ENCODE measurements at places on chromosomes 12 and 14. TPM values are rescaled to one million over a fixed set of nuclear protein-coding genes. Genes with fewer than 3 reads are reported as not detected.
A peak's percentile ranks its signal among the peaks of the same experiment; 100 is the strongest.

DNA sequence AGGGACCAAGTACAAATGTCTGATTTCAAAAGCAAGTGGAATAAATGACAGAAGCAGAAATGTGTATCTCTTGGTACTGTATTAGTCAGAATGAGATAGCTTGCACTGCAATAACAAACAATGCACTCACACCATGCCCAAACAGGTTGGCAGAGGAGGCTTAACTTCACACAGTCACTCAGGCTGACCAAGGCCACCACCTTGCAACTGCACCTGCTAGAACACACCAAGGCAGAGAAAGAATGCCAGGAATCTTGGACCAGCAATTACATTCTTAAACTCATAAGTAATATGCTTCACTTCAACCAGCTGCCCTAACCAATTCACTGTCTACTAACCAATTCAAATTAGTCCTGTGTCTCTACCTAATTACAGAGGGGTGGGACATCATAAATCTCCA lies 378.3 kb downstream of the BCL11B start:
- H3K4me1 ChIP-seq = peaks cover 19% of the 10 kb centered on the region
- no peak for DNase-seq
- no peak overlapping the region for H3K27ac ChIP-seq
- no peak overlapping the region for H3K4me3 ChIP-seq

Gene PTPRQ
- 0.07 TPM for total RNA-seq

- no peak overlapping the region for H3K27ac ChIP-seq
- H3K4me3 ChIP-seq = no peak overlapping the region
- no peaks in the 10 kb centered on the region for H3K36me3 ChIP-seq
- H3K4me1 ChIP-seq = no peaks in the 10 kb centered on the region
- no peak for DNase-seq
- H3K27me3 ChIP-seq = no peaks in the 10 kb centered on the region
Measured at GRCh38 chr12:42270596-42270995, 32.5 kb upstream of the YAF2 start.

GRCh38 chr12:84201976-84202375 lies 710.6 kb downstream of the SLC6A15 start:
- H3K36me3 ChIP-seq = no peaks in the 10 kb centered on the region
- no peak overlapping the region for H3K27ac ChIP-seq
- DNase-seq = no peak
- H3K27me3 ChIP-seq = no peaks in the 10 kb centered on the region
- H3K4me1 ChIP-seq = no peaks in the 10 kb centered on the region
- H3K4me3 ChIP-seq = no peak overlapping the region

- H3K36me3 ChIP-seq = no peaks in the 10 kb centered on the region
- no peak overlapping the region for H3K4me3 ChIP-seq
- H3K4me1 ChIP-seq = peaks cover 9% of the 10 kb centered on the region
- no peaks in the 10 kb centered on the region for H3K27me3 ChIP-seq
Measured at GRCh38 chr12:108914121-108914531, 34.2 kb downstream of the DAO start.

Gene SMIM41
- not detected for total RNA-seq

- DNase-seq = no peak
- H3K36me3 ChIP-seq = no peaks in the 10 kb centered on the region
- H3K27ac ChIP-seq = no peak overlapping the region
- H3K4me1 ChIP-seq = no peaks in the 10 kb centered on the region
Measured at GRCh38 chr12:76111209-76111749, 26.8 kb upstream of the NAP1L1 start.

- peak; percentile 16 for DNase-seq
- H3K27ac ChIP-seq = no peak overlapping the region
- H3K4me1 ChIP-seq = peaks cover 4% of the 10 kb centered on the region
- no peaks in the 10 kb centered on the region for H3K27me3 ChIP-seq
- H3K4me3 ChIP-seq = no peak overlapping the region
- H3K36me3 ChIP-seq = no peaks in the 10 kb centered on the region
Measured at GRCh38 chr12:10466311-10466710, 13.1 kb upstream of the KLRC1 start.

DNA sequence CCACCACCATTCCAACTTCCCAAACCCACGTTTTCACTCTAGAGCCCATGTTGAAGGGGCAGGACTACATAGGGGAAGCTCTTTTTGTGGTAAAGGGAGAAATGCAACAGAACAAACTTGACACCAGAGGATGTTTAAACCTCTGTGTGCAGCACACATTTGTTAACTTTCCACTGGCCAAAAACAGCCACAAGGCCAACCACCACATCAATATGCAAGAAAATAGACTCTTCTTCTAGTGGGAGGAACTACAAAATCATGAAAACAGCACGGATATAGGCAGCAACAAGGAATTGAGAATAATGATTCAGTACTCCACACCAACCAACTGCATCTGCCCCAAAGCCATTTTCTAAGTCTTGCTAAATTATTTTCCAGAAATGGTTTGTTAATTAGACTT lies 66.3 kb upstream of the CEP83 start:
- H3K4me1 ChIP-seq = peaks cover 12% of the 10 kb centered on the region
- H3K27ac ChIP-seq = no peak overlapping the region
- no peaks in the 10 kb centered on the region for H3K27me3 ChIP-seq
- H3K4me3 ChIP-seq = no peak overlapping the region
- no peaks in the 10 kb centered on the region for H3K36me3 ChIP-seq

Gene LUM
- 0.19 TPM for total RNA-seq

Gene EIF4B
- 774 TPM for total RNA-seq

DNA sequence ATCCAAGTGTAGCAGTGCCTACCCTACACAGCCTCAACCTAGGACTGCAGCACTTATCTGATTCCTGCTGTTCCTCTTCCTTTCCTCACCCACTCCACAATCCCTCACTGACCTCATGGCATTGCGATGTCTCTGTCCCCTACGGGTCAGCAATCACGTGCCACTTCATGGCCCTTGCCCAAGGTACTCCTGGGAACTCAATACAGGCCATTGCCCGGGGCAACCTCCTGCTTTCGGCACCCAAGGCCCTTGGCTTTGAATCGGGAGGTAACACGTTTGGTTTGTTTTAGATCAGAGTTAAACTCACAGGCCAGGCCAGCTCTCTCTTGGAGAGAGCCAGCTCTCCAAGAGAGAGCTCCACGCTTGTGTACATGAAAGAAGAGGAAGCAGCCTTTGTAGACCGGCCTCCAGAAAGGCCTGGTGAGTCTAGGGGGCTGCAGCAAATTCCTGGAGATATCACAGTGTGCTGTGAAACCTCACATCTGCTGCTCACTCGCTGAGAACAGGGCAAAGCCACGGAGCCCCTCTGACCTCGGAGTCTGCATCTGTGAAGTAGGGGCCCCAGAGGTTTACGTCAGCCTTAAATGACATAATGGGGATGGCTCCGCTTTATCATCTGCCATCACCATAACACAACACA lies 12.2 kb downstream of the CLMN start:
- peaks cover 10% of the 10 kb centered on the region for H3K4me1 ChIP-seq
- DNase-seq = no peak
- no peak overlapping the region for H3K4me3 ChIP-seq
- H3K27ac ChIP-seq = no peak overlapping the region
